ENCODE measurements at places on chromosomes 6 and 20.

DNA sequence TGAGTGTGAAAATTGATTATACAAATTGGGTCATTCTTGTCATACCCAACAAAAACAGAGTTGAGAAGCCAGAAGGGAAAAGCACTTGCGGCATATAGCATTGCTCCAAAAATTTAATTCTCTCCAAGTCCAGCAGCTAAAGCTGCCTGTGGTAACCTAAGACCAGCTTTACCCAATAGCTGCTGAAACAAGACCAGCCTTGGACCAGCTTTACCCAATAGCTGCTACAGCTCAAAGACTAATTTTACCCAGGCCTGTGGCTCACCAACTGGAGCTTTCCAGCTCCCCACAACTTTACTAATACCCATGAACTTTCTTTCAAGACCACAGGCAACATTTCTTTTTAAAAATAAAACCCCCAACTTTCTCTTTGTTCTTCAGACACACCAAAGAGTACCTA lies 32.8 kb upstream of the ZNF133 start:
- no peak for DNase-seq

DNA sequence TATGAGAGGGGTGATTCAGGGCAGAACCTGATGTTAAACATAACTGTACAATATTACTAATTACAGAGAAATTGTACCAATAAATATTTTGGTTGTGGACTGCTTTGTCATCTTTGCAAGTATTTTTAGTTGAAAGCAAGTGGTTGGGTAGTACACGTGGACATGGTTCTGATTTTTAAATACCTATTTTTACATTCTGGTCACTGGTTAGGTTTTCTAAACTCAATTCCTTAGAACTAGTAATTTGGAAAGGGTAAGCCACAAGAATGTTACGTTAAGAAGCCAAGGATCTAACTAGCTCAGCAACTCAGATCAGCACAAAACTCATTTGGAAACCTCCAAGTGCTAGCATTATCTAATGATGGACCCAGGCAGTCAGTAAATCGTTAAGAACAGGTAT lies 2.7 kb downstream of the EPB41L2 start:
- DNase-seq: no peak

- DNase-seq: no peak
Observed at GRCh38 chr6:146146836-146147235, 118.0 kb downstream of the GRM1 start.

DNA sequence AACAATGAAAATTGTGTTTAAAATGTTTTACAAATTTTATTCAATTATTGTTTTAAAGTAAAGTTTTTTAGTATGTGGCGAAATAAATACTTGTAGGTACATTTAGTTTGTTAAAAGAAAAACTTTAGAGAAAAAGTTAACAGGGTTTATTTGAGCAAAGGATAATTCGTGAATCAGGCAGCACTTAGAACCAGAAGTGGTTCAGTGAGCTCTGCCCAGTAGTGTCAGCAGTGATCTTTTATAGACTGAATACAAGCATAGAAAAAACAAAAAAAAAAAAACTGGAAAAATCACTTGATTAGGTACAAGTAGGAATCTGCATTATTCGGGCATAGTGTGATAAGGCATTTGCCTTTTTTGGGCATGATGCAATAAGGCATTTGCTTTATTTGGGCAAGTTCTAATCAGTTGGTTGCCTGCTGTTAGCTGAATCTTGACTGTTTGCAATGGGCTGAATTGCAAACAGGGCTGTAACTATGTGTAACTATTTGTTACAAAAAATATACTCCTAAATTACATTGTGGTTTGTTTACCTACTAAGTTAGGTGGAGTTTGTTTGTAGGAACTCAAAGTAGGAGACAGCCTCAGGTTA lies 122.9 kb upstream of the MMS22L start:
- no peak for DNase-seq

DNA sequence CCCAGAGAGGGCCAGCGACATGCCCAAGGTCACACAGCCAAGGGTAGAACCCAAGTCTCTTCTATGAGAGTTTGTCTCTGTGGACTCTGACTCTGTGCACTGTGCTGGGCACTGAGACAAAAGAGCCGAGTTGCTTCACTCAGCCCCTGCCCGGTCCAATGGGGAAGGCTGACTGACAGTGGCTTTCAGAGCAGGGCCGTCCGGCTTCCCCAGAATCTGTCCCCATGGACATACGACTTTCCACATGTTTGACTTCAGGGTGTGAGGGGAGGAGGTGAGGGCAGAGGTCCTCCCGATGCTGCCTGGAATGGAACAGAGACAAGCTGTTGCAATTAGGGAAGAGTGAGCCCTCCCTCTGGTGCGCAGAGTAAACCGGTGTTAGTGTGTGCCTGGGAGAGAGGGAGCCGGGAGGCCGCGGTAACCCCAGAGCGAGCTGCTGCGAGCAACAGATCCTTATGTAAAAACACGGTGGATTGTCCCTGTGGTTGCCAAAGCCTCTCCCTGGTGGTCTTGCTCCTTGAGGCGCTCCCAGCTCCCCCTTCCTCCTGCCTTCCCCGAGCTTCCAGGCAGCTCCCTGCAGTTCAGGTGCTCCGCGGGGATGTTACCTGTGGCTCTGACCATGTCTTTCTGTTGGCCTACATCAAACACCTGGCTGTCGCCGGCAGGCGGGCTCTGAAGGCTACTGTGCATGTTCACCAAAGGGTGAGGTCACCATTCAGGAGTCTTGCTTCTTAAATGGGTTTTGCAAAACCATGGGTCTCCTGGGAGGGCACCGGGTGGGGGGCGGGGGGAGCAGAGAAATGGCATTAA lies 672 bp downstream of the SIRPA start:
- DNase-seq: no peak

DNA sequence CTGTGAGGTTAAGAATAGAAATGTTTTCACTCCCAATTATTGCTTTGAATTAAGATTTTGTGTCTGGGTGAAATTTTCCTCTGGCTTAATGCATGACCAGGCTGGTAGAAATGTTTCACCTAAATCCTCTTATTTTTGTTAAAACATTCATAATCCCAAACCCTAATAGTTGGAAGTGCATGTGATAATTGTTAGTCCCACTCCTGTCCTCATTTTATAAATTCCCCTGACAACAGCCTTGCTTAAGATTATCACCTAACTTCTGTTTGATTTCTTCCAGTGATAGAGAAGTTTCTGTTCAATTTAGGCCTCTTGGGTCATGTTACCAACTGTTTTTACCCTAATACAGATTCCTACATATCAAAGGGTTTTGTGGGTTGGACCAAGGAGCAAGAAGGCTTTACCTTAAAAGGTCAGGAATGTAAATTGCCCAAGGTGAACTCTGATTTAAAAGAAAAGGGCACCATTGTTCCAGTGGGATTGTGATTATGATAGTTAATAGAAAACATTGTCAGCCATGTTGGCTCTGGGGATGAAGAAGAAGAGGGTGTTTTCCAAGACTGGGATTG lies 158.7 kb upstream of the CENPW start:
- DNase-seq: no peak

- no peak for DNase-seq
Observed at GRCh38 chr6:87297119-87297518, 25.3 kb upstream of the SMIM8 start.

DNA sequence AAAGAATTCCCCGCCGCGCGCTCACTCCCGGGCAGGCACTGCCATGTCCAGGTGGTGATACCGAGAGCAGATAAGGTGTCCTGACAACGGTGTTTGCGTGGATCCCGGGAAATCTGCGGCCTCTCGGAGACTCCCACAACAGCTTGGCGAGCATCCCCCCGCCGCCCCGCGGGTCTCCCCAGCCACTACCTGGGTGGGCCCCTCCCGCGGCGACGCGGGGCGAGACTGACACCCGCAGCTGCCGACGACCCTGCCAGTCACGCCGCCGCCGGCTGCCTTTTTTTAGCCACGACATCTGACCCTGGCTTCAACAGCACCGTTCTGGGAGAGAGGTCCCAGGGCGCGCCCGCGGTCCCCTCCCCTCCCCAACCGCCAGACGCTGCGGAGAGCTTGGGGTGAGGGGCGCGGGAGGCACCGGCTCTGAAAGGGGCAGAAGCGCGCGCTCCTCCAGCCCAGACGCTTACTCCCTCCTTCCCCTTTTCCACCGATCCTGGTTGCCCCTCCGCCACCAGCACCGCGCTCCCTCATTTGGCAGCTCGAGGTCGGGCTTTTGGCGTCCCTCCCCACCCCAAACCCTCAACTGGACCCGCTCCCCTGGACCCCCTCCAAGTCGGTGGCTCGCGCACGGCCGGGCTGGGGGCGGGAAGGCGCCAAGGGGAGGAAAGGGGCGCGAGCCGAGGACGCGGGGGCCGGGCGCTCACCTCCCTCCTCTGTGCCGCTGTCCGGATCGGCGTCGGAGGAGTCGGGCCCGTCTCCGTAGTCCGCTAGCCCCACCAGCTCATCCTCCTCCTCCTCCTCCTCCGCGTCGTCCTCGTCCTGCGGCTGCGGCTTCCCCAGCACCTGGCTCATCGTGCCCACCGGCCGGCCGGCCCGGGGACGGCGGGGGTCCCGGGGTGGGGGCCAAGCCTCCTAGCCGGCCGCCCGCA lies 665 bp downstream of the RRAGD start:
- DNase-seq: no peak

- DNase-seq: no peak
Observed at GRCh38 chr20:21862259-21862946, 156.9 kb downstream of the PAX1 start.

DNA sequence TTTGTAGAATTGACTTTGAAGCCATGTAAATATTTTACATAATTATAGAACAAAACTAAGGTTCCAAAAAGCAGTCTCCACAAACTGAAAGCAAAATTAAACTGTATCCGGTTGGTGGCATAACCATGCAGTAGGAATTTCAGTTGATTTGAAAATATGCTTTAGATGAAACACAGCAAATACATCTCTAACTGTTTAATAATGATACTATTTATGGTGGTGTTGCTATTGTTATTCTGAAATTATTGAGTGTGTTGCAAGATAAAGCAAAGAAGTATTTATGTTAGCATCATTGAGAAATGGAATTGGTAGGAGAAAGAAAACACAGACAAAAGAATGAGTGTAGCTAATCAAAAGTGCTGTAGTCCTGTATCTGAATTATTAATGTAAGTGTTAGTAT lies 73.8 kb upstream of the MTHFD1L start:
- no peak for DNase-seq

DNA sequence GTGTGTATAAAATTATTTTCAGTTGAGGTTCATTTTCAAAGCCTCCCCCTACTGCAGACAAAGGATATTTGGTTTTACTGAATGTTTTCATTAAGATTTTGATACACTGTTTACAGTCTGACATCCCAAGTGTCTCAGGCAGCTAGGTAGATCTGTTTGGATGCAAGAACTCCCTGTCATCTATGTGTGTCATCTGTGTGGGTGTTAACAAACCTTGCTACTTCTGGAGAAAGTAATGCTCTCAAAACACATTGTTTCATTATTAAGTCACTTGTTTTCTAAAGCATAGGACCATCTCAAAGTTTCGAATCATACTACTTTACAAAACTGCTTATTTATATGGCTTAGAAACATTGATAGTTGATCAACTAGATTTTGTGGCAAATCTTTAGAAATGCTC lies 114.5 kb upstream of the TMEM170B start:
- no peak for DNase-seq

GRCh38 chr6:32803416-32803815 lies 13.4 kb downstream of the HLA-DOB start:
- no peak for DNase-seq

- no peak for DNase-seq
Observed at GRCh38 chr6:44306710-44307109, 6.4 kb downstream of the AARS2 start.

DNA sequence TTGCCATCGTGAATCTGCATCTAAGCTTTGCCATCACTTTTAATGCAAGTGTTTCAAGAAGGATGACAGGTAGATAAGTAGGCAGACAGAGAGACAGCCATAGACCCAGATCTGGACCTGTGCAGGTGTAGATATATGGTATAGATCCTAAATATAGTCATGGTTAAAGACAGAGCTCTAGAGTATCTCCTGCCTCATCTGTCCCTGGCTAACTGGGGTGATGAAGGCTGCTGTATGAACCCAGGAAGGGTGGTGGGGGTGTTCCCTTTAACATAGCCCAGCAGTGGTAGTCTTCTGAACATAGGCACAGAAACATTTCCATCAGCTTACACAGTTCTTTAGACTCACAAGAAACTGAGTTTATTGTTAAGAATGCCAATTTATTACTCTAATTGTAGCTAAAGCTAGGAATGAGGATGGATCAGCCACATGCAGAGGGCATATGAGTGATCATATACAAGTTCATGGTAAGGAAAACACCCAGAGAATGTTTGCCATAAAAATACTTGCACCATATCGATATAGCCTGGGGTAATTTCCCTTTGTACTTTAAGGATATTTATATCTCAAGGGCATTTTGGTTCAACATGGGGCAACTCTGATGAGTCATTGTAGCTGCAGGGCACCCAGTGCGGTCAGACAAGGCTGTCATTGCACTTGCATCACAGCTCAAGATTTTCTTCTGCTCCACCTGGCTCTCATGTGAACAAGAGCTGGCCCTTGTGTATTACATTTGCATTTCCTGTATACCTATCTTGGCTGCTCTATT lies 587.2 kb downstream of the EPM2A start:
- DNase-seq: no peak

GRCh38 chr6:44431118-44431725 lies 43.7 kb downstream of the CDC5L start:
- no peak for DNase-seq

DNA sequence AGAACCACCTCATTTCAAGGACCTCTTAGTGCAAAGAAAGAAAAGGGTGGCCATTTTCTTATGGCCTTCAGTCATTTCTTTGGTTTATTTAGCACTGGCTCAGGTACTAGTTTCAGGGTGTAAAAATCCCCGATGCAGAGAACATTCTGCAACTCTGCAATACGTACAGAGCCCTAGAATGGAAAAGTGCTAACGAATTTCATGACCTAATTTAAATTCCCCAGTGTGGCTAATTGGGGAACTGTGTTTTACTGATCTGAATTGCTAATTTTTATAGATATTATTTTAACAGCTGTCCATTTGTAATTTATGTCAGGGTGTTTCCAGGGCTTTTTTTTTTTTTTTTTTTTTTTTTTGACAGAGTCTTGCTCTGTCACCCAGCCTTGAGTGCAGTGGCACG lies 160.7 kb downstream of the UST start:
- no peak for DNase-seq

DNA sequence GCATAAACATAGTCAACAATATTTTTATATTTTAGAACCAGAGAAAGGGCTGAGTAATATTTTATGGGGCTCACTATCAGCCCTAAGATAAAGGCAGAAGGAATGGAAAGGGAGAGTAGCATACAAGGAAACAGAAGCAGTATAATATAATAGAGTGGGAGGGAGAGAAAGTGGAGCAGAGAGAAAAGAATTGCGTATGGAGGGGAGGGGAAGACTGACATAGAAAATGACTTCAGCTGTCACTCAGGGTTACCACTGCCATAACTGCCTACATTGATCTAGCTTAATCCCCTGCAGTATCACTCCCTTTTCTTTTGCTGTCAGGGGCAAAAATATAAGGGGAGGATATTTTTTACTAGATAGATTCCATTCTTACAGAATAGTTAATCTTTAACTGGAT lies 1133.5 kb upstream of the MAP3K7 start:
- DNase-seq: no peak
